ENCODE measurements at places on chromosomes 1 and 21.

- no peak for DNase-seq
Observed at GRCh38 chr1:168553680-168554553, 10.1 kb upstream of the XCL2 start.

DNA sequence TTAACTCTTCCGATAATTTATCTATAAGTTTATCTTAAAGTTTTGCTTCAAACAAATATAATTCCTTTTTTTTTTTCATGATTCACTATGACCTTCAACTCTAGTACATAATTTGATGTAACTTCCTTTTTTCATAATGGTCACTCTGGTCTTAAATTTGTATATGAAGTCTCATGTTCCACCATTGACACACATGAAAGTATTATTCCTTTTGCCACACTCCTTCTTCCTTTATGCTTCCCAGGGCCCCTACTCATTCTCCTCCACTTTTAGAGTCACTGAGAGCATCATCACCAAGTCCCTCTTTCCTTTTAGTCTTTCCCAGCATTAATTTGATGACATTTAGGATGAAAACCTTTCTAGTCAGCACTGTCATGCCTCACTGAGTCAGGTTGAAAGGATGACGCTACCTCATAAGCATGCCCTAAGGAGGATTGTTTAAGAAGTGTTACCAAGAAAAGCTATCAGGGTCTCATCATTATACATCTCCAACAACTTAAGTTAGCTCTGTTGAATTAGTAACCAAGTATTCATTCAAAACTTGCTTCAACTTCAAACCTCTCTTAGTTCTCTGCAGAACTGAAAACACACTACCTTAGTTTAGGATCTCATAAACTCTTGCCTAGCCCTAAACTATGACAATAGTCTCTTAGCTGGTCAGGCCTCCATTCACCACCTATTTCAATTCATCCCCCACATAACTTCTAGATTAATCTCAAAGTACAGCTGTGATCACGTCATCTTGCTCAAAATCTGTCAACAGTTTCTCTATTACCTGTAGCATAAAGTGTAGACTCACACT is 14.5 kb downstream of the AUNIP start:
- DNase-seq: no peak

- DNase-seq: peak; percentile 57
Observed at GRCh38 chr1:2821966-2822620, 20.6 kb upstream of the TTC34 start.

DNA sequence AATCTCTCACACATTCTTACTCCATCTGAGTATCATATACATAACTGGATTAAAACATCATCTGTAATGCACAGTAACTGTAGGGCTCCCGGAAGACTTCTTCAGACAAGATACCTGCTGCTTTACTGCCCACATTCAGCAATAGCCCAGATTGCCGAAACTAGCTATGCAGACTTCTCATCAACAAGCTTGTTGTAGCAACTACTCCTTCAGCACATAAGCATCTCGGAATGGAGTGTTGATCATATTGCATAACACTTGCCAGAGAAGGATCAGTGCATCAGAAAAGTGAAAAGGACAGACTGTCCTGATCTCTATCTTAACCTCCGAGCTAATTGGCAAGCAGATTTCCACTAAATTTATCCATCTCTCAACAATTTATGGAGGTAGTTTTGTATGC is 354.6 kb upstream of the C1orf87 start:
- no peak for DNase-seq

DNA sequence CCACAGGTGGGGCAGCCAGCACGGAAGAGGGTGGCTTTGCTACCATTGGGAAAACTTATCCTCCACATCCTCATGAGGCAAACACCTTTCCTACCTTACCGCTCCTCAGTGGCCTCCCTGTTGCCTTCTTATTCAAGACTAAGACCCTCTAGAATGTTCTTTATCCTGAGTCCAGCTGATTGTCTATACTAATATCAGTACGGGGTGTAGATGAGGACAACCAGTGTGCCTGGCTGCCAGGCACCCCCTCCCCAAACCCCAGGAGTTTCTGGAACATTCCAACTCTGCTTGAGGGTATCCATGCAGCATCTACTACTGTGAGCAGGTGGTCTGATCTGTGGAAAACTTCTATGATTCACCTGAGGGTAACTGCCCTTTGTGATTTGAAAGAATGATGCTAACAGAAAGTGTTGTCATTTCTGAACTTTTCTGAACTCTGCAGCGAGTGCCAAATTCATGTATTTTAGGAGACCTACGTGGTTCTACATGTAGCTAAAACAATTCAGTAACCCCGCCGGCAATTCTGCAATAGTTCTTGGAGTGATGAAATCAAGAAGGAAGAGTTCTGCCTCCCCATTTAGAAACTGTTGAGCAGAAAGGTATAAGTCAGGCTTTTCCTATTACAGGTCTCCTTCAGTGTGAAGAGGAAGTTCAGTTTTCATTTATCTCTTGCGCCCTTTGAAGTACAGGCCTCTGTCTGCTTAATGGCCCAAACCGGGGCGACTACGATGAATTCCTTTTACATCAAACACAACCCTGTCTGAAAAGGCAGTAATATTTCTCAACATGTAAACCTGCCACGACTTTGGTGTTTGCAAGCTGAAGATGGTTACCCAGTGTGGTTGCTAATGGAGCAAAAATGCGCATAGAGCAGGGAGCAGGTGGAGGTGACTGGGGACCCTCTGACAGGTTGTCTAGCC is 80.4 kb downstream of the RUNX1 start:
- no peak for DNase-seq

- DNase-seq: no peak
Observed at GRCh38 chr1:119902775-119903442, 6.6 kb upstream of the ADAM30 start.

DNA sequence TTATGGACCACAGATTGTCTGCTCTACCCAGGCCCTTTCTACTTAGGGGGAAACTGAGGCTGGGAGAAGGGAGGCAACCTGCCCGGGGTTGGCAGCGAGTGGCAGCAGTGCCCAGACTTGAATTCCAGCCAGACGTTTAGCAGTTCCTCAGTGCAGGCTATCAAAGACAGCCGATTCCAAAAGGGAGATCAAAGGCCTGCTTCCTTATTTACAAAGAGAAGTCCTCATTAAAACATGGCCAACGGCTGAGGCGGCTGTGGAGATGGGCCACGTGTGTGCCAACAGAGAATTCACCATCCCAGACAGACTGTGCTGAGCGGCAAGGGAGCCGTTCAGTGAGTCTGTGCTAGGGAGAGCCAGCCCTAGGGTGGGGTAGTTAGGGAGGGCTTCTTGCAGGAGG is 27.7 kb downstream of the C1QB start:
- DNase-seq: no peak

GRCh38 chr1:60913039-60913438 is 169.3 kb upstream of the NFIA start:
- DNase-seq: no peak

DNA sequence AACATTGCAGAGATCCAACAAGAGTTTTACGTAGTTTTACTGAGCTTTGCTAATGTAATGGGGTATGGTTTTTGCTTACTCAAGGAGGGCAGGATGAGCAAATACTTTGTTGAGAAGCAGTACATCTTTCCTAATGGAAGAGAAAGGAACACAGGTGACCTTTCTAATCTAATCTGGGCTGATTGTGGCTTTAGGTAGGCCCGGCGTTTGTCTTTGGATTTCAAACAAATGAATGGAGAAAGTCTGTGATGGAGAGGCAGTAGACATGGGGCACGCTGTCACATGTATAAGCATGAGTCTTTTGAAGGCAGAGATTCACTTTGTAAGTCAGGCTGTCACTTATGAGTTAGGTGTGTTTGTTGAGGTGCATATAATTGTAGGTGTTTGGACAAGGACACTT is 1.7 kb downstream of the PLEKHM2 start:
- no peak for DNase-seq

DNA sequence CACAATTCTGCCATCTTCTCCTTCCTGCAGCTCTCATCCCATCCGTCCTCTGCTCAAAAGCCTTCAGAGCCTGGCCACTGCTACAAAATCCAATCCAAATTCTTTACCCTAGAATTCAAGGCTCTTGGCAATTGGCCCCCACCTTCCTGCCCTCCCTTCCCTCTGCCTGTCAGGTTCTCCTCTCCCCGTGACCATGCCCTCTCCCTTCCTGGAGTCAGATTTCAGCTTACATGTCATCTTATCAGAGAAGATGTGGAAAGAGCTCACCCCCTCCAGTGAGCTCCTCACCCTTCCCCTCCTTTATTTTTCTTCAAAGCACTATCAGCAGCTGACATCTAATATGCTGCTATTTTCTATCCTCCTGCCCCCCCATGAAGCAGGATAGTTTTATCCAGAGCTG is 86.9 kb downstream of the GRIK3 start:
- DNase-seq: no peak

GRCh38 chr1:198096390-198096789 is 60.4 kb upstream of the NEK7 start:
- DNase-seq: no peak

- DNase-seq: no peak
Observed at GRCh38 chr21:45972716-45973474, 8.7 kb upstream of the COL6A1 start.

DNA sequence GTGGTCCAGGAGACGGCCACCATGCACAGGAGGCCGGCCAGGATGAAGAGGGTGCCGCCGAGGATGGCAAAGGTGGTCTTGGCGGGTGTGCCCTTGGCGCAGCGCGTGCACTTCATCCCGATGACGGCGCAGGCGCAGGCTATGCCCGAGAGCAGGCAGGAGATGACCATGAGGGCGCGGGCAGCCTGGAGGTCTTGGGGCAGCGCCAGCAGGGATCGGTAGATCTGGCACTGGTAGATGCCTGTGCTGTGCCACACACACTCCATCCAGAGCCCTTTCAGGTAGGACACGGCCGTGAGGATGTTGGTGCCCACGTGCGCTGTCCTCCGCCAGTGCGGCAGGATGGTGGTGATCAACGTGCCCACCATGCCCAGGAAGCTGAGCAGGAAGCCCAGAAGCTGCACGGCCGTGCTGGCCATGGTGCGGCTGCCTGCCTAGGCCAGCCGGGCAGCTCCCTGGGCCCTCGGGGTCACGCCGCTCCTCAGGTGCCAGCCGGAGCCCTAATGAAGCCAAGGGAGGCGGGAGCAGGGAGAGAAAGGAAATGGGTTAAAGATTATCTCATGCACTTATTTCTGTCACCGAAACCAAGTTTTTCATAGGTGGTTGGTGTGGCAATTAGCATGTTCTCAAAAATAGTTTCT is 18.5 kb downstream of the CLDN14 start:
- DNase-seq: no peak

DNA sequence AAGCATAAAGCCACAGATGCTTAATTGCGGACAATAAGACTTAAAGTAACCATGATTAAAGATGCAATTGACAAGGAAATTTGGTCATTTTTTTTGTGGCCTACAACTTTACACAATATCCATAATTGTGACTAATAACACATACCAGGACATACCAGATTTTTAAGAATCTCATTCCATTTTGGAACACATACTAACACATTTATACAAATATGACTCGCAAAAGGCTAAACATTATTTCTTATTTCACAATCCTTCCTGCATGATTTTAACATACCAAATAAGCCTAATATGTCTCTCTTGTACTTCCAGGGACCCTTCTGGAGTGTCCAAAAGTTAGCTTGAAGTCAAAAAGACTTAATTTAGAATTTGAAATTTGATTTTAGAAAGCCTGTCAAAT is 48.8 kb downstream of the DR1 start:
- DNase-seq: no peak

DNA sequence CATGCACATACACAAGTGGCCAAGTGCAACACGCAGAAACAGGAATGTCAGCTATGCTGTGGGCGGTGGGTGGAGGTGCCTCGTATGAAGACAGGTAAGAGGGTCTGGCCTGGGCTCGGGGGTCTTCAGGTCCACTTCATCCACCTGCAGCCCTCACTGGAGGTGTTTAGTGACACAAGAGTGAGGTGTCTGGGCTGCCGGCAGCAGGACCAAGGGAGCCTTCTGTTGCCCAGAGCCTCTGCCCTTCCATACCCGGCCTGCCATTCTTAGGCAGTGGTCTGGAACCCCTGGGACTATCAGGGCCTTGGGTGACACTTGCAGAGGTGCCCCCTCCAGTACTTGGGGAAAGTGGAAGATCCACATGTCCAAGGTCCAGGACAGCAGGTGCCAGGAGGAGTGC is 21.7 kb upstream of the ACTRT2 start:
- DNase-seq: no peak

GRCh38 chr1:145878724-145879123 is 6.9 kb downstream of the ANKRD35 start:
- DNase-seq: no peak
